ENCODE measurements at places on chromosomes 6 and 20.

- no peak for DNase-seq
Measured at GRCh38 chr6:131212024-131212423, 76.8 kb downstream of the AKAP7 start.

DNA sequence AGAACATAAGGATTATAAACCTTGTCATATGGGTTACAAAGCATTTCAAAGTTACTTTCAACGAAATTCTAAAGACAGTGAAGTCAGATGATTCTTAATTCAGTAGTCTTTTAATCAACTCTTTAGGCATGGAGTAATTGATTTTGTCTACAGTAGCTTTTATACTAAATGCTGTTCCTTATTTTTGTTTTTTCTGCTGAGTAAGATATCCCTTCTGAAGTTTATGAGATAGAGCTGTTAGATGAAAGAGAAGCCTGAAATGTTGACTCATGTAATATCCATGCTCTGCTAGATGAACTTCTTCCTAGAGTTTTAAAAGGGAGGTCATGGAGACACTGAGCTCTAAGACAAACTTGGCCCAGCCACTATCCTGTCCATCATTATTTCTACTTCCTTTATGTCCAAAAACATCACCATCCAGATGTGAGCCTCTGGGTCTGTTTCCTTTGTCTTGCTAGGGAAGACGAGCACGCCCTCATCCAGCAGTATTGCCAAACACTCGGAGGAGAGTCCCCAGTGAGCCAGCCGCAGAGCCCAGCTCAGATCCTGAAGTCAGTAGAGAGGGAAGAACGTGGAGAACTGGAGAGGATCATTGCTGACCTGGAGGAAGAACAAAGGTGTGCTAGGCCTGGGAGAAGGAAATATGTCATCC lies 550.3 kb downstream of the UTRN start:
- no peak for DNase-seq

DNA sequence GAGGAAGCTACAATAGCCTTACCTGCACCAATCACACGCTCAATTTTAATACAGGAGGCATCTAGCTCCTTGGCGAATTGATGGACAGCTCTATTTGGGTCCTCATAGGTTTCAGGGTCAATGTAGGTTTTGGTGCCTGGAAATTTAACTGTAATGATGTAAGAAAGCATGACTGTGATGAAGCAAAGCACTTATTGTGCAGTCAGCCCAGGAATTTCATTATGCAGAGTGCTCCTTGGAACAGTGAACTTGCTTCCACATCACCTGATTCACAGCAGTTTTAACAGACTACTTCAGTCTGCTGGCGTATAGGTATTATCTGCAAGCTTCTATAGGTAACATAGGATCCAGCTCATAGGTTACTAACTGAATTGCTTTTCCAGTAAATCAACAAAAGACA lies 160.0 kb downstream of the EPHA7 start:
- no peak for DNase-seq

- DNase-seq, result no peak
Measured at GRCh38 chr6:169118346-169118830, 135.3 kb downstream of the THBS2 start.

GRCh38 chr6:116159782-116160524 lies 34.0 kb upstream of the COL10A1 start:
- DNase-seq, result no peak

DNA sequence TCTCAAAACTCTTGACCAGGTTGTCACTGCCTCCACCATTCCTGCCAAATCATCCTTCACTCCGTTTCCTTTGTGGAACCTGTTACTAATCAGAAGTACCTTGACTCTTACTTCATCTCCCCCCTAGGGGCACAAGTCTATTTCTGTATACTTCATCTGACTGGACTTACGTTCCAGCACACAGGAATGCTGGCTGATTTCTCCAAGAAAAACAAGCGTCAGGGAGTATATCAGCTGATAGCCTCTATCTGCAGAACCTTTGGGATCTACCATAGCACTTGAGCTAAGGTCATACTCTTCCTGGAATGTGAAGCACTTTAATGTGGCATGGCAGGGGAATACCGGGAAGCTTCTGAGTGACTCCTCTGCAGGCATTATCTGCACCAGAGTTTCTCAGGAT lies 178.1 kb upstream of the MOCS1 start:
- no peak for DNase-seq

DNA sequence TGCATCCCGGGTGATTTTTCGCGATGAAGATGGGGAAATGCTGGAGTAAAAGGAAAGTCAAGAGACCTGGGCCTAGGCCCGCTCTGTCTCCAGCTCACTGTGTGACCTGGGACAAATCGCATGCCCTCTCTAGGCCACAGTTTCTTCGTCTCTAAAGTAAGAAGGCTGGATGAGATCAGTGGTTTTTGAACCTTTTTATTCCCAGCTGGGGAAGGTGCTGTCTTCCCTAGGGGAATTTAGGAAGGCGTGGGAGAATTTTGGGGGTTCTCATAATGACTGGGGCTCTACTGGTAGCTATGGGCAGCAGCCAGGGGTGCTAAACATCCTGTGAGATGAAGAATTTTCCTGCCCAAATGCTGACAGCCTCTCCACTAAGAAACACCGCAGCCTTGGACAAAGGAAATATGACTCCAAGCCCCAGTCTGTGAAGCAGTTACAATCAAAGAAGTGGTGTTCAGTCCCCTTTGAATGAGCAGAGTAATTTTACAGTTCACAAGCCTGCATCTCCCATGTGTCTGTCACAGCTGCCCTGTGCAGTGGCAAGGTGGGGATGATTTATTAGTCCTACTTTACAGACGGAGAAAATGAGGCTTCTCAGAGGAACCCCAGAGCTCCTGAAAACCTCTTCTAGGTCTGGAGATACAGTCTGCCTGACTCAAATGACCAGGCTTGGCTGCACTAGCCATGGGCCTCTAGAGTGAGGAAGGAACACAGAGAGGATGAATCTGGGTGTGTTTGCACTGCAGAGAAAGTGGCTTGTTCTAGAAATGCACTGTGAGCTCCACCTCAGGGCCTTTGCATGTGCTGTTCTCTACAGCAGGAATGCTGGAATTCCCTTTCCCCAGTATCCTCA lies 57.2 kb downstream of the RAB44 start:
- no peak for DNase-seq

- DNase-seq, result no peak
Measured at GRCh38 chr20:43605715-43606114, 15.0 kb downstream of the IFT52 start.

DNA sequence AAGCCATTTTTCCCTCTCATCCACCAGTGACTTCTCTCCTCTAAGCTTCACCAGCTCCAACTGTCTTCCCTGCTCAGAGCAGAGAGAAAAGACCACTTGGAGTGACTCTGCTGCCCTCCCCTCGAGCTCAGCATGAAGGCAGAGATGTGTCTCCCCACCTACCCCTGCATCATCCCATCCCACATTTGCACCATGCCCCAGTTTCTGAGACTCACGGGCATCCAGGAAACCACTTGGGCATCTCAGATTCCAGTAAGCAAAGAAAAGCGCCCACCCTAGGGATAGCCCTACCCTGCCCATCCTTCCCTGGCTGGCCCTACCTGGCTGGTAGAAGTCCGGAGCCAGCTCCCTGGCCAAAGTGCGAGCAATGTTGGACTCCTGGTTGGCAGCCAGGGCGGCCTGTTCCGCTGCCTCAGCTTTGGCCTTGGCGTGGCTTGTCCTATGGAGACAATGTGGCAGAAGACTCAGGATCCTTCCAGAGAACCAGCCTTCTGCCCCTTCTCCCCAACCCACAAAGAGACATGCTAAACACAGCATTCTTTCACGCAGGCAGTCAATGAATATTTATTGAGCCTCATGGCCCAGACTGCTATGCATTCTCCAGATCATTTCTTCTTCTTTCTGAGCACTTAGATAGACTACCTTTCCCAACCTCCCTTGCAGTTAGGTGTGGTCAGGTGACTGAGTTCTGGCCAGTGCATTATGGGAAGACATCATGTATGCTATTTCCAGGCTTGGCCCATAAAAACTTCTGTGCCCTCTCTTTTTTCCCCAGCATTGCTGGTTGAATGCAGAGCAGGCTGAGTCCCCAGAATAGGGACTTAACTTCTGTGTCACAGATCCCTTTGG lies 68.6 kb downstream of the JPH2 start:
- DNase-seq, result no peak
